ENCODE measurements at places on chromosomes 13 and 19.

DNA sequence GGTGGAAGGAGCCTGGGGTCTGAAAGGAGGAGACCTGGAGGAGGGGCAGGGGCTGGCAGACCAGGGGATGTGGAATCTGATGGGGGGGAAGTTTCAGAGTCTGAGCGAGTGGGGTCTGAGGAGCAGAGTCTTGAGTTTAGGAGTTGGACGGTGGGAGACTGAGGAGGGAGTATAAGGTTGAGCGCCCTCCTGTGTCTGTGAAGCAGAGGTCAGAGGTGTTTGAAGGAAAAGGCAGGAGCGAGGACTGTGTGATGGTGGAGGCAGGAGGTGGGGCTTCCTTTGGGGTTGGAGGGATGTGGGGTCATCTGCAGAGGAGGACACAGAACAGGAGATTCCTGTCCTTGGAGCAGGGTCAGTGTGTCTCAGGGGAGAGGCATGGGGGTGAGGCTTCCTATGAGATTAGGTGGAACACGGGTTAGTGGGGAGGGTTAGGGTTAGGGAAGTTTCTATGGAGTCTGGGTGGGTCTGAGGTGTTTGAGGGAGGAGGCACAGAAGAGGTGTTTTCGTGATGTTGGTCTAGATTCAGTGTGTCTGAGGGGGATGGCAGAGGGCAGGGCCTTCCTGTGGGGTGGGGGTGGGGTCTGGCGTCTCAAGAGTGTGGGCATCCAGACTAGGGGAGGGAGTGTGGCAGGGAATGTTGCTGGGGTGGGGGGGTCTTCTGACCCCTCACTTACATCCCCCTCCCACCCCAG is 8.3 kb downstream of the RYR1 start:
- no peak for DNase-seq

- DNase-seq: no peak
These were observed 712.9 kb upstream of the GPC6 start for GRCh38 chr13:92513672-92514071.

DNA sequence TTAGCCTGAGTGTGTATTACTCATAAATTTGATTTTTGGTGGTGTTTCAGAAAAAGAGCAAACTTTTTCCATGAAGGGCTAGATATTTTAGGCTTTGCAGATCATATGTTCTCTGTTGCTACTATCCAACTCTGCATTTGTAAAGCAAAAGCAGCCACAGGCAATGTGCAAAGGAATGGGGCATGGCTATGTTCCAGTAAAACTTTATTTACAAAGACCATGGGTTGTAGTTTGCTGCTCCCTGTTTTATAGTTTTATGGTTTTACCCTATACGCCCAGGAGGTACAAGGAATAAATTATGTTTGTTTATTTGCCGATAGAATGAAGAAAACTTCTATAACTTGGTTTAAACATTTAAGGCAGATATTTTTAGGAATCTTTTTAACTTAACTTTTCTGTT is 23.6 kb downstream of the IFT88 start:
- DNase-seq: no peak

DNA sequence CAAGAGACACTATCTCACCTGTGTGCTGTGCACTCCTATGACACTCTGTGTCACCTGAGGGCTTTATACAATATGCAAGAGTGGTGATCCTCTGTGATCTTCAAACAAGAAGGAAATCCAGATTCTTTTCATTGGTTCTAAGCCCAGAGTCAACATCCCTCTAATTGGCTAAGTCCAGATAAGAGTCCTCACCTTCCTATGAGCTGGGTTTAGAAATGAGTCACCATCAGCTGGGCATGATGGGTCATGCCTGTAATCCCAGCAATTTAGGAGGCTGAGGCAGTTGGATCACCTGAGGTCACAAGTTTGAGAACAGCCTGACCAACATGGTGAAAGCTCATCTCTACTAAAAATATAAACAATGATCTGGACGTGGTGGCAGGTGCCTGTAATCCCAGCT is 144.4 kb downstream of the ZNF675 start:
- no peak for DNase-seq

DNA sequence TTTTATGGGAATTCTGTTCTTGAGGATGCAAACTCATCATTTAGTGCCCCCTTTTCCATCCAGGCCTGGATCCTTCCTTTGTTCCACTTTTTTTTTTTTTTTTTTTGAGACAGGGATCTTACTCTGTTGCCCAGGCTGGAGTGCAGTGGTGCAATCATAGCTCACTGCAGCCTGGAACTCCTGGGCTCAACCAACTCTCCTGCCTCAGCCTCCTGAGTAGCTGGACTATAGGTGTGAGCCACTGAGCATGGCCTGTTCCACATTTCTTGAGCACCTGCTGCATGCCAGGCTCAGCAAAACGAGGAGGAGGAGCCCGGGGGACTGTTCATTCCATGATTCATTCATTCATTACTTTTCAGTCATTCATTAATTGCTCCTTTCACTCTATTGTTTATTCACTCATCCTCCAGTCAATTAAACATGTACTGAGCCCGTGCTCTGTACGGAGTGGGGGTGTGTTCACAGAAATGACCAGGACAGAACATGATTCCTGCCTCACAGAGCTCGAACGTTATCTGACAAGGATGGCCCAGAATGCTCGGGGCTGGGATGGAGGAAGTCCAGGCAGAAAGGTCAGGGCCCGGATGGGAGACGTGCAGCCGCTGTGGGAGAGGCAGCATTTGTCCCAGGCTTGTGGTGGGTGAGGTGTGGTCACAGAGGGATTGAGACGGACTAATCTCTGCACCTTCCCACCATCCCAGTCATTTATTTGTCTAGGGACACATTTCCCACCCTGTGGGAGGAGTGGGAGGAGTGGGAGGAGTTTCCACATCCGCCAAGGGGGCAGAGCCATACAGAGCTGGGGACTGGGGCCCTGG is 51.2 kb upstream of the SHKBP1 start:
- no peak for DNase-seq

DNA sequence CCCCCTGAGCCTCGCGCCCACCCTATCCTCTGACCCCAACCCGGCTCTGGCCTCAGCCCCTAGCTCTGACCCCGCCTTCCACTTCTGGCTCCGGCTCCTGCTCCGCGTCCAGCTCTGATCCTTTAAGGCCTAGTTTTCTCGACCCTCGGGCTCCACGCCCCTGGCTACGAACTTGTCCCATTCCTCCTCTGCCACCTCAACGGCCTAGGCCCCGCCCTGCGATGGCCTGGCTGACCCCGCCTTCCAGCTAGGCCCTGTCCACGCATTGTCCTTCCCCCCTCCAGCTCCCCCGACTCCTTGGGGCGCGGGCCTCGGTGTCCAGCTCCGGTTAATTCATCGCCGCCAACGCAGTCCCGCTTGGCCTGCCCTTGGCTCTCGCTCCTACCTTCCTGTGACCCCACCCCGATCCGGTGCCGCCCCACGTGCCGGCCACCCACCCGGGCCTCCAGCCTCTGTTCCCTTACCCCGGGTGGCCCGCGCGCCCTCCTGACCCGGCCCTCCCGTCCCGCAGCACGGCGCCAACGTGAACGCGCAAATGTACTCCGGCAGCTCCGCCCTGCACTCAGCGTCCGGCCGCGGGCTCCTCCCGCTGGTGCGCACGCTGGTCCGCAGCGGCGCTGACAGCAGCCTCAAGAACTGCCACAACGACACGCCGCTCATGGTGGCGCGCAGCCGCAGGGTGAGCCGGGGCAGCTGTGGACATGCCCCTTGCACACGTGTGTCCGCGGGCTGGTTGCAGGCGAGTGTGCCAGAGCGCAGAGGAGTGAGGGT is 9.4 kb downstream of the BCL3 start:
- no peak for DNase-seq

DNA sequence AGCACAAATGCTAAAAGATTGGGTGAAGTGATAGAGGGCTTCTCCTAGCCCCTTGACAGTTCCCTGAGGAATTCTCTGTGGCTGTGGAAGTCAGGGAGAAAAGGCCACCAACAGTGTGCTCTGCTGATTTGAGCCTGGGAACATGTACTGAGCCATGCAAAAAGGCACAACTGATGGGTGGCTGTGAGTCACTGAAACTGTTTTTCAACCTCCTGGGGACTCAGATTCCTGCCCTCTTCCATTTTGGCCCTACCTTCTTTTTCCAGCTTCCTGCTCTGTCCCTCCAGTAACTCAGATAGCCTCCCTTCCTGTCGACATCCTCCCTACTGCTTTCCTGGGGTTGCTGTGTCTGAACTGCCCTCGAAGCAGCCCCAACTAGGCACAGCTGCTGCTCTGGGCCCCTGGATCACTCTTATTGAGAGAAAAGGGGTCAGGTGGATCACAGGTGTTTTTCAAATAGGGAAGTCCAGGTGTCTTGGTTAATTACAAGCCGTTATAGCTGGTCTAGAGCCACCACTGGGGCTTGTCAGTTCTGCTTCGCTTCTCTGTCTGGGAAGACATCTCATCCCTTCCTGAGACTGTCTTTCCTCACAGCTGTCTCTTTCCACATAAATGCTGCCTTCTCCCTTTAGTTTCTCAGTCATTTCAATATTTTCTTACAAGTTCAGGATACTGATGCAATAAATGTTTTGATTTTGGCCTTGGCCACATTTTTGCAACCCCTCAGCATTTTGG is 13.7 kb downstream of the FAM124A start:
- no peak for DNase-seq

DNA sequence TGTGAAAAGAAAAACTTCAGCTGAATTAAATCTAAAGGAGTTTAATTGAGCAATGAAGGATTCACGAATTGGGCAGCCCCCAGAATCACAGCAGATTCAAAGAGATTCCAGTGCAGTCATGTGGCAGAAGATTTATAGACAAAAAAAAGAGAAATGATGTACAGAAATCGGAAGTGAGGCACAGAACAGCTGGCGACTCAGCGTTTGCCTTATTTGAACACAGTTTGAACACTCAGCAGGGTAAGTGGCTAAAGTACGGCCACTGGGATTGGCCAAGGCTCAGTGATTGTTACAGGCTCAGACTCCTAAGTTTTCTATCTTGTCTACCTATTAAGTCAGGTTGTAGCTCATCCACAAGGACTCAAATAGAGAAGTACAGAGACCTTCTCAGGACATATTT is 11.6 kb upstream of the CFAP97D2 start:
- no peak for DNase-seq

- DNase-seq: no peak
These were observed 35.7 kb downstream of the UFM1 start for GRCh38 chr13:38385153-38385891.

DNA sequence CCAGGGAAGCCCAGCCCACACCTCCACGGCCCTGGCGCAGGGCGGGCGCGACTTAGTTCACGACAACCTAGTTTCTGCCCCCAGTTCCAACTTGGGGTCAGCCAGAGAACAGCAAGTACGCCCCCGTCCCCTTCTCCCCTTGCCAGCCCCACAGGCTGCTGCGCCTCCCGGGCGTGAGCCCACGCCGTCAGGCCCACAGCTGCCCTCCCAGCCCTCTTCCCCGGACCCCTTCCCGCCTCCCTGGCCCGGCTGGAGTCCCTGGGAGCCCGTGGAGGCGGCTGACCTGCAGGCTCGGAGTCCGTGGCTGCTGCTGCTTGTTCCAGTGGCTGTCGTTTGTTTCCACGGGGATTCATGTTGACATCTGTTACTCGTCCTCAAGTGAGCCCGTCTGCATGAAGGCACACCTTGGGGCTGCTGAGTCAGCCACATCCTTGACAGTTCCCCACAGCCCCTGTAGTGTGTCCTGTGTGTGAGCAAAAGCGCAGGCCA is 86.0 kb downstream of the ATP11A start:
- no peak for DNase-seq

GRCh38 chr19:42313096-42313839 is at the start of gene TMEM145:
Gene TMEM145, plus strand, starts transcription at chr19:42313309. Its CDS starts 68 bp downstream, at chr19:42313377.
- DNase-seq: peak; percentile 87

DNA sequence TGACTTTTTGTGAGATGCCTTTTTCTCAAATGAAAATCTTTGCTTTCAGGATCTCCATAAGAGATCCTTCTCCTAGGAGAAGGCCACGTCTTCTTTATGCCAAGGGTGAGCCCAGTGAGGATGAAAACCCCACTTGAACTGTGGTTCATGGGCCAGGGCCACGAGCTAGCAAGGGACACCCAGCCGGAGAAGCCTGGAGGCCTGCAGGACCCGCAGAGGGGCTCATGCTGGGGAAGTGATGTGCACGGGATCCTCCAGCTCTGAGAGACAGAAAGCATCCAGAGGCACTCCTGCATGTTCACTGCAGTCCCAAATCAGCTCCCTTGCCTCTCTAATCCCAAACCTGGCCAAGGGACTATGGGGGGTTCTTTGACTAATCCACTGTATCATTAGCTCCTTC is 168.9 kb downstream of the UQCRFS1 start:
- DNase-seq: no peak

GRCh38 chr19:49879243-49879963 is 1.9 kb downstream of the TBC1D17 start:
- no peak for DNase-seq

- DNase-seq: no peak
These were observed 558.8 kb upstream of the KLHL1 start for GRCh38 chr13:70666883-70667556.

- no peak for DNase-seq
These were observed 825.2 kb downstream of the SLITRK1 start for GRCh38 chr13:83057119-83057518.

DNA sequence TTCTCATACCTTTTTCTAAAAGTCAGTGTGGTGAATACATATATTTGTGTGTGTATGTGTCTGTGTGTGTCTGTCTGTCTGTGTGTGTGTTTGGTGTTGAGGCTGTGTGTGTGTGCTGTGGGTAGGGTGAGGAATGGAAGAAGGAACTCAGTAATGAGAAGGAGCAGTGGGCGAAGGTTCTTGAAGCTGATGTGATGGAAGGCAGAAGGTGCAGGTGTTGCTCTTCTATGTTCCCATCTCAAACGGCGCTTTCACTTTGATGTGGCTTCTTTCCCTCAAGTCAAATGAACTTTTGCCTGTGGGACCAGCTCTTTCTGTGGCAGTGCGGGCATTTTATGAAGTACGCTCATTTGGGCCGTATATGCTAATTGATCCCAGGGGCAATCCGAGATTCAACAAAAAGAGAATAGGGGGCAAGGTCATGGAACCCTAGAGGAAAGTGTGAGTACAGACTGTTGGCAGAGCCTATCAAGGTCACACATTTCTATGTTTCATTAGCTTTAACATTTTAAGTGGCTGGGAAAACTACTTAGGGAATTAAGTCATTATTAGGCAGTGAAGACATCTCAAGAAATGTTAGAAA is 15.2 kb downstream of the BIVM start:
- DNase-seq: no peak

DNA sequence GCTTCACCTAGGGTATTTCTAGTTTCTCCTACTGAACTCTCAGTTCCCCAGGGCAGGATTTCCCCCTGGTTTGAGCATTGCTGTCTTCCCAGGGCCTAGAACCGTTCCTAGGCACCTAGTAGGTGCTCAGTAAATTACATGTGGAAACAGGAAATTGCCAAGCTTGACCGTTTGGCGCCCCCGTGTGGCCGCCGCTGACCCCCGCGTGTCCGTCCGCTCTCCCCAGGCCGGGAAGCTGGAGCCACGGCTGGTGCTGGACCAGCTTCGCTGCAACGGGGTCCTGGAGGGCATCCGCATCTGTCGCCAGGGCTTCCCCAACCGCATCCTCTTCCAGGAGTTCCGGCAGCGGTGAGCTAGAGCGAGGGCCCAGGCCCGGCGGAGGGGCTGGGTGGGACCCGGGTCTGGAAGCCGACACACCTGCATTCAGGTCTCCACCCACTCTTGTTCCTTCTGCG is 55.5 kb downstream of the MYH14 start:
- no peak for DNase-seq

DNA sequence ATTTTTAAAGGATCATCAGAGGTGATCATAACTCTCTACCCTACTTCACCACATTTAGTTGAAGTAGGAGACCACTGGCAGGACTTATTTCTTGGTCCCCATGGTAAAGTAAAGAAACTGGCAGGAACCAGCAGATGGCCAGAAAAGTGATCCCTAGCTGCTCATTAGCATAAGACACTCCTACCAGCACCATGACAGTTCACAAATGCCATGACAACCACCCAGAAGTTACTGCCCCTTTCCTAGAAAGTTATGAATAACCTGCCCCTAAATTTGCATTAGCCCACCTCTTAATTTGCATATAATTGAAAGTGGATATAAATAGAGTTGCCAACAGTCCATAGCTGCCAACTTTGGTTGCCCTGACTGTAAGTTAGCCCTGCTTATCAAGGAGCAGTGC is 18.4 kb upstream of the RUBCNL start:
- DNase-seq: no peak

Measured in AG20443 (cell line).